Mesothelial cell of epicardium (in vitro differentiated cells): ENCODE measurements at places on chromosomes 5 and 9. TPM values are rescaled to one million over a fixed set of nuclear protein-coding genes. Genes with fewer than 3 reads are reported as not detected.

DNA sequence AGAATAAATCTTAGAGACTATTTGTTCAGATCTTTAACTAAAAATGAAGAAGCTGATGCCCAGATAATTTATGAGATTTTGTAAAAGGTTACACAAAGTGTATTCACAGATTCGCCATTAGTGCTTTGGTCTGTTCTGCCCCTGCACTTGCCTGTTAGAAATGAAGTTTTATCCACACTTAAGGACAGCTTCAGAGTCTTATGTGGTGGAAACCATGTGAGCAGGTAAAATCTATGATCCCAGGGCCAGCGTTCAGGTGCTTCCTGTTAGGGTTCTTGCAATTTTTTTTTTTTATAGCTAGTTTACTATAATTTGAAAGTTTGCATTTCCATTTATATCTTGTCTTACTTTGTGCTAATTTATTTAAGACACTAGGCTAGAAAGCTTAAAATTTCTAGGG, 561.6 kb downstream of the PRR16 start:
- H3K27me3 ChIP-seq, result no peaks in the 10 kb centered on the region
- no peak overlapping the region for H3K4me3 ChIP-seq
- DNase-seq, result no peak
- H3K36me3 ChIP-seq, result no peaks in the 10 kb centered on the region
- peaks cover 34% of the 10 kb centered on the region for H3K4me1 ChIP-seq

DNA sequence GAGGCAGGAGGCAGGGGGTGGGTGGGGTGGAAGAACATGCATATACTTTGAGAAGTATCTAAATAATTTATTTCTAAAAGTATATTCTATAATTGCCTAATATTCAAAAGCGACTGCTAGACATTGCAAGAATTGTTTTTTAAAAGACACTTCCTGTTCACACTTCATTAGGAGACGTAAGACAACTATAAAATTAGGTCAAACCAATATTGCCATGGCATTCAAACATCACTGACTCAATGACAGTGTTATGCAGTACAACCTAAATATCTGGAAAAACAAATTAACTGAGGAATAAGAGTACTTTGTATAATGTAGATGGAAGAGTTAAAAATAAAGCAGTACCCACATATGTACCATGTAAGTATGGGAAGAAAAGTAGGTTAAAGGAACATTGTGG, 4.5 kb downstream of the CCNH start:
- peaks cover 16% of the 10 kb centered on the region for H3K4me1 ChIP-seq
- no peak for DNase-seq
- H3K4me3 ChIP-seq, result no peak overlapping the region
- H3K36me3 ChIP-seq, result peaks cover 27% of the 10 kb centered on the region
- no peak overlapping the region for H3K27ac ChIP-seq
- no peaks in the 10 kb centered on the region for H3K27me3 ChIP-seq

DNA sequence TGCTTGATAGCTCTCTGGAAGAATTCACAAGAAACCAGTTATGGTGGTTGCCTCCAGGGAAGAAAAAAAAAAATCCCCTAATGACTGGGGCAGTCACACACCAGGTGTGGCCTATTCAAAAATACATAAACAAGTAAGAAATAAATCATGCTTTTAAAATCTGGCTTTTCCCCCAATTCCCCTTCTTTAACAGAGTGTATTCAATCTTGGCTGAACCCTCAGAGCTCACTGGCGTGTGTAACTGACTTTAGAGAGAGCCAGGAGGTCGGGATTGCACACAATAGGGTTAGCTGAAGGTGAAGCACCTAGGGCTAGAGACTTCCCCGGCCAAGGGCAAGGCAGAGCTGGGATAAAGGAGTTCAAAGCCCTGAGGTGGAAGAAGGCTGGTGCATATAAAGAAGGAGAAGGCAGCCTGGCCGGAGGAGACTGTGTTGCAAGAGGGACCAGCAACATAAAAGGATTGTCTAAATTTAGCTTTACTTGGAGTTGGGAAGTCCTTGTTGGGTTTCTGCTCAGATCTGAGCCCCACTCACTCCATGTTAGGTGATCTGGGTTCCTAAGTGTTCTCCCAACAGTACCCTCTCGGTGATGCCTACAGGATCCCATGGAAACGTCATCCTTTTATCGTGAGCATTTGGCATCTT, 19.7 kb downstream of the FNBP1 start:
- no peak overlapping the region for H3K4me3 ChIP-seq
- DNase-seq, result no peak
- peaks cover 4% of the 10 kb centered on the region for H3K4me1 ChIP-seq
- H3K27me3 ChIP-seq, result no peaks in the 10 kb centered on the region

DNA sequence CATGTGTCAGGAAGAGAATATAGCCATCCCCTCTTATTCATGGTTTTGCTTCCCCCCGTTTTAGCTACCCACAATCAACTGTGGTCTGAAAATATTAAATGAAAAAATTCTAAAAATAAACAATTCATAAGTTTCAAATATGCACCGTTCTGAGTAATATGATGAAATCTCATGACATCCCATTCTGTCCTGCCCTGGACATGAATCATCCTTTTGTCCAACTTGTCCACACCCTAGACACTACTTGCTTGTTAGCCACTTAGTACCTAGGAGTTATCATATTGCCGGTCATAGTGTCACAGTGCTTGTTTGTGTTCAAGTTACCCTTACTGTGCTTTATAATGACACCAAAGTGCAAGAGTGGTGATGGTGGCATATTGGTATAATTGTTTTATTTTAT, 113.5 kb downstream of the CAAP1 start:
- no peak overlapping the region for H3K27ac ChIP-seq
- peaks cover 5% of the 10 kb centered on the region for H3K4me1 ChIP-seq
- H3K27me3 ChIP-seq, result no peaks in the 10 kb centered on the region
- DNase-seq, result no peak

DNA sequence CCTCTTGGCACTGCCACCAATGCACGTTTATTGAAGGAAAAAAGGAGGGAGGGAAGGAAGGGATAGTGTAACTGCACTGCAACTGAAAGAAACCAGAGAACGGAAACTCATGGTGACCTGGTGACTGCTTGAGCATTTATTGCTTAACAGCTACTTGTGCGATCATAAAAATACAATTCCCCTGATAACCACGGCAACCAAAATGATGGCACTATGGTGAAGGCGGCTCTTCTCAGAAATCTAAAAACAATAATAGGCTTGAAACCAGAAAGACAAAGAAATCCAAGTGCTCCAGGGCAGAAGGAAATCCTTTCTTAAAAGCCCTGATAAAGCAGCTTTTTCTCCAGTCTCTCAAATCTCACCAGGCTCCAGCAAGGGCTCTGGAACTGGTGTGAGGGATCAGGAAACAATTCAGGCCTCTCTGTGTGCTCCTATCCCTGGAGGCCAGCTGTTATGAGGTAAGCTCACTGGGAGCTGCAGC, 1.9 kb downstream of the FBXO10 start:
- H3K4me3 ChIP-seq, result peak overlapping the region; percentile 45
- peak overlapping the region; percentile 89 for H3K27ac ChIP-seq
- no peaks in the 10 kb centered on the region for H3K36me3 ChIP-seq
- no peaks in the 10 kb centered on the region for H3K27me3 ChIP-seq
- no peak for DNase-seq

- no peak for DNase-seq
- no peak overlapping the region for H3K4me3 ChIP-seq
- peaks cover 14% of the 10 kb centered on the region for H3K27me3 ChIP-seq
- H3K27ac ChIP-seq, result no peak overlapping the region
- H3K36me3 ChIP-seq, result no peaks in the 10 kb centered on the region
- peaks cover 12% of the 10 kb centered on the region for H3K4me1 ChIP-seq
These were observed 125.4 kb downstream of the ANKRD18B start for GRCh38 chr9:33649463-33649862.

GRCh38 chr9:129619787-129620668, 873 bp downstream of the C9orf50 start:
- peak overlapping the region; percentile 60 for H3K4me3 ChIP-seq
- no peaks in the 10 kb centered on the region for H3K27me3 ChIP-seq
- DNase-seq, result peak; percentile 76
- peak overlapping the region; percentile 5 for H3K27ac ChIP-seq
- H3K4me1 ChIP-seq, result peaks cover 12% of the 10 kb centered on the region

GRCh38 chr9:90287567-90288274, 354.9 kb downstream of the DIRAS2 start:
- H3K4me3 ChIP-seq, result no peak overlapping the region
- no peak overlapping the region for H3K27ac ChIP-seq

GRCh38 chr5:96807075-96807654, 580 bp downstream of the ERAP1 start:
- H3K27me3 ChIP-seq, result no peaks in the 10 kb centered on the region
- peaks cover 10% of the 10 kb centered on the region for H3K36me3 ChIP-seq
- H3K27ac ChIP-seq, result peak overlapping the region; percentile 95
- peaks cover 23% of the 10 kb centered on the region for H3K4me1 ChIP-seq
- peak overlapping the region; percentile 80 for H3K4me3 ChIP-seq
- DNase-seq, result peak; percentile 76

DNA sequence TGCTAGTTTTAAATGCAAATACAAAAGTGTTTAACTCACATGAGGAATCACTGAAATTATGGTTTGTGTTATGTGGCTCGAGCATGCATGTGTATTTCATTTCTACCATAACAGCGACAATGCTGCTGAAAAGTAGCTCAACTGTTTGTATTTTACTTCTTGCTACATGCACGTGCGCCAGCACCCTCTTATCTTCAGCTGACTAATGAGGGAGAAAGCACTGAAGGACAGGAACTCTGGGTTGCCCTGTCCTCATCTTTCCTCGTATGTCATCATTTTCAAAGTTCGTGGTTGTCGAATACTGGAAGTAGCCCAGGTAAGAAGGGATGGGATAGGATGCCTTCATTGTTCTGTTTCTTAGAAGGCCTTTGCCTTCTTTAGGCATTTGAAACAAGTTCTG, 120.3 kb downstream of the SYK start:
- H3K4me1 ChIP-seq, result peaks cover 13% of the 10 kb centered on the region
- no peak overlapping the region for H3K27ac ChIP-seq
- no peaks in the 10 kb centered on the region for H3K27me3 ChIP-seq
- H3K4me3 ChIP-seq, result no peak overlapping the region
- H3K36me3 ChIP-seq, result no peaks in the 10 kb centered on the region
- no peak for DNase-seq

DNA sequence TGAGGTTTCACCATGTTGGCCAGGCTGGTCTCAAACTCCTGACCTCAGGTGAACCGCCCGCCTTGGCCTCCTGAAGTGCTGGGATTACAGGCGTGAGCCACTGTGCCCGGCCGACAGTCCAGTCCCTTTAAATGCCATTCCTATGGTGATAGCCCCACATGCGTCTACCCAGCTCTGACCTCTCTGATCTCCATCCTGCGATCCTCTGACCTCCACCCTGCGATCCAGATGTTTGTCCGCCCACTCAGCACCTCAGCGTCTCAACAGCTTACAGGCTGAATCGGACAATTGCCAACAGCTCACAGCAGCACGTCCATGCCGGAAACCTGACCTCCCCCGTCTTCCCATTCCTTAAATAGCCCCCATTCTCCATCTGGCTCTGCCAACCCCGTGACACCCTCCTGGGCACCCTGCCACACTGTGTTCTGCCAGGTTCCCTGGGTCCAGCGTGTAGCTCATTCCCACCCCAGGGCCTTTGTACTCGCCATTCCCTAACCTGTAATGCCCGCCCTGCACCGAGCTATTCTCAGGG, 44.0 kb upstream of the RNU6ATAC start:
- H3K27ac ChIP-seq, result no peak overlapping the region
- H3K27me3 ChIP-seq, result no peaks in the 10 kb centered on the region
- no peak overlapping the region for H3K4me3 ChIP-seq
- DNase-seq, result no peak
- H3K4me1 ChIP-seq, result peaks cover 14% of the 10 kb centered on the region

DNA sequence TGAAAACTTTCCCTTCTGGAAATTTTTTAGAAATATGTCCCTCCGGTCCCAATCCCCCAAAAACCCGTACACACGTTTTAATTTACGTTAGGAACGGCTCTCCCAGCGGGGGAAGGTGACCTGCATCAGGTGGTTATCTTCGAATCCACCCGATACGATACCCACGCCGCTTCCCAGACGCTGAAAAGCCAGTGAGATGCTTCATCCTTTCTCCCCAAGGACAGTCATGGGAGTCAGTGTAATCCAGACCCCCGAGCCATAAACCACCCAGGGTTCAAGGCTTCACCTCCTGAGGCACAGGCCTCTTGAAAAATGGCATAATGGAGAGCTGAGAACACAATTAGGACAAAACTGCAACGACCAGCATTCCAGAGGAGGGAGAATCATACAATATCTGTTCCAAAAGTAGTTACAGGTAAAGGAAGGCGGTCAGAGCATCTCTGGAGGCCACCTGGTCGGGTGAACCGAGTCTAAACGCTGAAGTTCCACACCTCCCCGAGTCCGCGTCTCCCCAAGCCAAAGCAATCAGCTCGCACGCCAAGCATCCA, 857 bp downstream of the FAM169A start:
- H3K36me3 ChIP-seq, result no peaks in the 10 kb centered on the region
- peak overlapping the region; percentile 94 for H3K4me3 ChIP-seq
- peaks cover 56% of the 10 kb centered on the region for H3K4me1 ChIP-seq
- DNase-seq, result no peak

- no peaks in the 10 kb centered on the region for H3K36me3 ChIP-seq
- no peaks in the 10 kb centered on the region for H3K27me3 ChIP-seq
- no peak for DNase-seq
These were observed 357.6 kb downstream of the ARHGEF28 start for GRCh38 chr5:73983644-73984043.

DNA sequence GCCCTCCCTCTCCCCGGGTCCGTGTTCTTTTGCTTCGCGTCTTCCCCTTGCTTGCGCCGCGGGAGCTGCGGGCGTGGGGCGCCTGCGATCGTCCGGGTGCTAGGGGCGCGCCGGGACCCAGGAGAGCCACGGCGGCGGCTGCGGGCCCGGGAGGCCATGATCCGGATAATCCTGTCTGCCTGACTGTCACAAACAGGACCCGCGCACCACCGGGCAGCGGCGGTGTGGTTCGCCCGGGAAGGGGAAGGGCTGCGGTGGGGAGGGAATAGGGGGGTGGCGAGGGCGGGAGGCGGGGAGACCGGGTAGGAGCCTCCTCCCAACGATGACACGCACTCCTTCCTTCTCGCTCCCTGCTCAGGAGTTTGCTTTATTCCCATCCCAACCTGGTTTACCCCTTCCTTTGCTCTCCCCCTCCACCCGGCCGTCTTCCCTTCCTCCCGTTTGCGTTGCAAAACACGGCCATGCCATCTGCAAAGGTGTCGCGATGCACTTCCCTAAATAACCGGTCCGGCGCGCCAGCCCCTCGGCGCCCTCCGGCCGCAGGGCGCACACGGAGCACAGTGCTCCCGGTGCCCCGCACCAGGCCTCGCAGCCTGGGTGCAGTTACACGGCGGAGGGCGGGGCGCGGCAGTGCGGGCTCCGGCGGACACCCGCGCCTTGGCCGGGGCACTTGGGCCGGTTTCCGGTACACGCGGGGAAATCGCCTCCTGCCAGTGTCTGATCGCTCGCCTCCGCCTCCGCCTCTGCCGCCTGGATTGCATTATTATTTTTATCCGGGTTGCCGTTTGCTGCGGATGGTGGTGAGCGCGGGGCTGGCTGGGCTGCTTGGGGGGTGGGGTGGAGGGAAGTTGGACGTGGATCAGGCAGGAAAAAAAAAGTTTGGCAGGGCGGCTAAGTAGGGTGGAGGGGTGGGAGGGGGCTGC, 1.5 kb downstream of the SMARCA2 start:
- peak overlapping the region; percentile 94 for H3K27ac ChIP-seq
- H3K36me3 ChIP-seq, result no peaks in the 10 kb centered on the region
- peaks cover 38% of the 10 kb centered on the region for H3K4me1 ChIP-seq
- peaks cover 1% of the 10 kb centered on the region for H3K27me3 ChIP-seq
- peak overlapping the region; percentile 92 for H3K4me3 ChIP-seq

The COL15A1 gene
- 42.4 to 51.0 TPM (median 50.1 TPM) in 3 replicates for total RNA-seq

The MSMP gene
- total RNA-seq, result not detected in 3 replicates

The ZNF454 gene
- total RNA-seq, result 0.66 to 1.2 TPM (median 1.0 TPM) in 3 replicates

The GPR151 gene
- not detected in 3 replicates for total RNA-seq

The EIF4E1B gene
- not detected in 3 replicates for total RNA-seq

The URM1 gene
- 46.6 to 54.9 TPM (median 51.5 TPM) in 3 replicates for total RNA-seq

The SLC46A2 gene
- total RNA-seq, result not detected in 3 replicates

The PCDHB10 gene
- 10.8 to 11.9 TPM (median 11.7 TPM) in 3 replicates for total RNA-seq
